ENCODE measurements at places on chromosomes 2 and 18.

- no peak for DNase-seq
Observed at GRCh38 chr2:148876595-148877402, 1.8 kb downstream of the KIF5C start.

GRCh38 chr2:129482626-129483025 is 496.8 kb upstream of the RAB6C start:
- no peak for DNase-seq

GRCh38 chr18:43303376-43303775 is 26.1 kb upstream of the SYT4 start:
- no peak for DNase-seq

DNA sequence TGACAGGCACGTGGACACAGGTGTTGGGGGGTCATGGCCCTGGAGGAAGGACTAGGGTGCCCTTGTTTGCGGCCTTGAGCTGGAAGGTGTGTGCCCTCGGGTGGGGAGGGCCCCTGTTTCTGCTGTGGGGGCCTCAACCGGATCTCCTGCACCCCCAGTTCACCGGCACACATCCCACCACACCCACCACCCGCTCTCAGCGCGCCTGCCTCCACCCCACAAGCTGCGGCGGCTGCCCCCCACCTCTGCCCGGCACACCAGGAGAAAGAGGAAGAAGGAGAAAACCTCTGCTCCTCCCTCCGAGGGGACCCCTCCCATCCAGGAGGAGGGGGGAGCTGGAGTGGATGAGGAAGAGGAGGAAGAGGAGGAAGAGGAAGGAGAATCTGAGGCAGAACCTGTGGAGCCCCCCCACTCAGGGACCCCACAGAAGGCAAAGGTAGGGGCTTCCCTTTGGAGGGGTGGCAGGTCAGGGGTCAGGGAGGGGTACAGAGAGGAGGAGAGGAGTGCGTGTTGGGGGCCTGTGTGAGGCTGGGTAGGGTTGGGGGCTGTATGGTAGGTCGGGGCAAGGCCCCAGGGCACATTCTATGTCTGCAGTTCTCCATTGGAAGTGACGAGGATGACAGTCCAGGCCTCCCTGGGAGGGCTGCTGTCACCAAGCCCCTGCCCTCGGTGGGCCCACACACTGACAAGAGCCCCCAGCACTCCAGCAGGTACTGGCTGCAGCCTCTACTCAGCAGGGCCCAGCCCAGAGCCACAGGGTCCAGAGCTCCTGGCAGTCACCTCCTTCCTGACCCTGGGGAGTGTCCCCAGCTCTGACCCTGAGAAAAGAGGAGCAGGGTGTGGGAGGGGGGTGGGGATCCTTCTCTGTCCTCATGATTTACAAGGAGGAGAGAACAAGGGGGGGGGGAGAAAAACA is 1.8 kb downstream of the SLC4A3 start:
- no peak for DNase-seq

DNA sequence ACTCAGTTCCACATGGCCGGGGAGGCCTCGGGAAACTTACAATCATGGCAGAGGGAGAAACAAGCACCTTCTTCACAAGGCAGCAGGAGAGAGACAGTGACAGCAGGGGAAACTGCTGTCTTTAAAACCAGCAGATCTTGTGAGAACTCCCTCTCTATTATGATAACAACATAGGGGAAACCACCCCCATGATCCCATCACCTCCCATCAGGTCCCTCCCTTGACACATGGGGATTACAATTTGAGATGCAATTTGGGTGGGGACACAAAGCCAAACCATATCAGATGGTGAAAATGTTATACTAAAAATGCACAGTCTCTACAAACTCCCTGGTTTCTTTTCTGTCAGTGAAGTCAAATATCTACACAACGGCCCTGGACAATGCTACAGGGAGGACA is 9.2 kb downstream of the TMEM18 start:
- no peak for DNase-seq

All from bone marrow (tissue), 2 donors.